ENCODE measurements at places on chromosomes 3 and 15. TPM values are rescaled to one million over a fixed set of nuclear protein-coding genes. Genes with fewer than 3 reads are reported as not detected.

DNA sequence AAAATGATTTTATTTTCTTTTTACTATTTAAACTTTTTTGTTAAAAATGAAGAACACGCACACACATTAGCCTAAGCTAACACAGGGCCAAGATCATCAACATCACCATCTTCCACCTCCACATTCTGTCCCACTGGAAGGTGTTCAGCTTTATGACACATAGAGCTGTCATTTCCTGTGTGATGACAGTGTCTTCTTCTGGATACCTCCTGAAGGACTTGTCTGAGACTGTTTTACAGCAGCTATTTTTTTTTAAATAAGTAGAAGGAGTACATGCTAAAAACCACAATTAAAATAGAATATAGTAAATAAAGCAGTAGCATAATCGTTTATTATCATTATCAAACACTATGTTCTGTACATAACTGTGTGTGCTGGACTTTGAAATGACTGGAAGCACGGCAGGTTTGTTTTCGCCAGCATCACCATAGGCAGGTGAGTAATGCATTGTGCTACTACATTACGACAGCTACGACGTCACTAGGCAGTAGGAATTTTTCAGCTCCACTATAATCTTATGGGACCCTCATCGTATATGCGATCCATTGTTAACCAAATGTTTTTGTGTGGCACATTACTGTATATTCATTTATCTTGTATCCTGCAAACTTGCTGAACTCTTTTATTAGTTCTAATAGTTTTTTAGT is 72.8 kb downstream of the KLF15 start:
- DNase-seq: no peak
- no peaks in the 10 kb centered on the region for H3K4me1 ChIP-seq
- H3K27ac ChIP-seq: no peak overlapping the region

DNA sequence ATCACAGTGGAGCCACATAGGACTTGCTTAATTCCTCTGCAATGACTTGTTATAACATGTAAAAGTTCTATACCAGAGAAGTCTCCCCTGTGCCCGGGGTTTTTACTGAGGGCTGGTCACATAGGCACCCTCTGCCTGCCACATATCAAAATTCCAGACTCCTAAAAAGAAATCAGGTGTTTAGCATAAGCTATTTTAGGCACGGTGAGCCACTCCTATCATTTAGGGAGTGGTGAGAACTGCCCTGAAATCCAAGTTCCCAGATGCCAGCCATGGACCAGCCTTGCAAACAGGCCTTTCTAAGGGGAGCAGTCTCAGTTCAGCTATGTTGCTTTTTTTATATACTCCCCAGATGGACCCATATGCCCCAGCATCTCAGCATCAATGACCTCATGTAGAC is 130.3 kb downstream of the THSD4 start:
- no peak overlapping the region for H3K4me3 ChIP-seq
- no peaks in the 10 kb centered on the region for H3K27me3 ChIP-seq
- no peak overlapping the region for H3K27ac ChIP-seq
- DNase-seq: no peak
- H3K4me1 ChIP-seq: no peaks in the 10 kb centered on the region
- no peaks in the 10 kb centered on the region for H3K36me3 ChIP-seq

GRCh38 chr3:64456674-64457073 is 231.1 kb downstream of the ADAMTS9 start:
- no peak overlapping the region for H3K27ac ChIP-seq
- H3K36me3 ChIP-seq: no peaks in the 10 kb centered on the region
- H3K27me3 ChIP-seq: no peaks in the 10 kb centered on the region
- no peaks in the 10 kb centered on the region for H3K4me1 ChIP-seq
- DNase-seq: no peak

Gene GRM7
- not detected for total RNA-seq

Gene SLC9C1
- total RNA-seq: not detected

Measured in CD4-positive, CD25-positive, alpha-beta regulatory T cell (primary cell).